ENCODE measurements at places on chromosomes 7 and 10. TPM values are rescaled to one million over a fixed set of nuclear protein-coding genes. Genes with fewer than 3 reads are reported as not detected.

DNA sequence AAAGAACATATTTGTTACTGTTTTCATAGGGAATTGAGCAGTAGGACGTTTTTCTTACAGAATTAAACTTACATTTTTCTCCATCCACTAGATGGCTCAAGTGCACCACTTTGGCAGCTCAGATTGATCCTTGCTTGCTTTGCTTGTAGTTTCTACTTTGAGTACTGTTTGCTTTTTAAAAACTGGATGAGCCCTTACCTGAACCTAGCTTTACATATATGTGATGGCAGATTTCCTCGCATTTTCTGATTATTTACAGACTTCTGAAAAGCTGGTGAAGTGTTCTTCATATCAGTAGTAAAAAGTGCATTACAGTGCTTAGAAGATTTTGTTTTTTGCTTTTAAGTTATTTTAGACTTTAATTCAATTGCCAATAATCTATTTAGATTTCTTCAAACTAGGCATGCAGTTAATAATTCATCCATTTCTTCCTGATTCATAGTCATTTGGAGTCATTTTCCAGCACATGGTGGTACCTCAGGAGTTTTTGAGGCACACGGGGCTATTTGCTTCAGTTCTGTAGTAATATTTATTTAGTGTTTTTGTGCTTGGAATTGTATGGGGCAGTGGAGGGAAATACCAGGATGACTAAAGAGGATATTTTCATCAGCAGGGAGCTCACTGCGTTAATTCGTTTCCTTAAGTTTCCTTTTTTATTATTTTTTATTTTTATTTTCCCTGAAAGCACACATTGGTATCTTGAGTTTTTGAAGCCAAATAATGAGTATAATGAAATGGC lies 57.3 kb downstream of the MAPK8 start:
- no peak overlapping the region for H3K27ac ChIP-seq
- H3K4me3 ChIP-seq: no peak overlapping the region
- H3K4me1 ChIP-seq: no peaks in the 10 kb centered on the region
- H3K36me3 ChIP-seq: no peaks in the 10 kb centered on the region
- H3K27me3 ChIP-seq: no peaks in the 10 kb centered on the region

- H3K27ac ChIP-seq: no peak overlapping the region
- no peaks in the 10 kb centered on the region for H3K27me3 ChIP-seq
- no peak overlapping the region for H3K4me3 ChIP-seq
- peaks cover 19% of the 10 kb centered on the region for H3K4me1 ChIP-seq
- H3K36me3 ChIP-seq: peaks cover 10% of the 10 kb centered on the region
- DNase-seq: no peak
Measured at GRCh38 chr7:47501406-47501805, 80.5 kb downstream of the TNS3 start.

GRCh38 chr7:107613948-107614347 lies 33.9 kb downstream of the BCAP29 start:
- H3K4me3 ChIP-seq: no peak overlapping the region
- H3K4me1 ChIP-seq: no peaks in the 10 kb centered on the region
- DNase-seq: no peak
- no peaks in the 10 kb centered on the region for H3K36me3 ChIP-seq
- no peak overlapping the region for H3K27ac ChIP-seq

DNA sequence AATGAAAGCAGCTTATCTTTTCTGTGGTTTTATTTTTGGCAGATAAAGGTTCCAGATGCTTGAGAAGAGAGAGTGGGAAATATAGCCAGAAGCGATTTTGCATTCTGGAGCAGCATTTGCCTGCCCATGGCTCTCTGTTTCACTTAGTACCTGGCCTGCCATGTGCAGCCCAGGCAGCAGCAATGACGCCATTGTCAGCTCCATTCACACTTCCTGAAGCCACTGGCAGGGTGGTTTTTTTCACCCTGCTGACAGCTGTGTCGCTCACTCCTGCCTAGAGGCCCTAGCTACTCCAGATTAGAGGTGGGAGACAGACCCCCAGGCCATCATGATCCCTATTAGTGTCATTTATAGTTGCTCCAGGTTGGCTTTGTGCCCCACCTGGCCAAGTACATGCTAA lies 30.1 kb upstream of the NEUROD6 start:
- no peaks in the 10 kb centered on the region for H3K27me3 ChIP-seq
- H3K4me1 ChIP-seq: no peaks in the 10 kb centered on the region
- no peaks in the 10 kb centered on the region for H3K36me3 ChIP-seq
- DNase-seq: no peak
- no peak overlapping the region for H3K27ac ChIP-seq
- H3K4me3 ChIP-seq: no peak overlapping the region

DNA sequence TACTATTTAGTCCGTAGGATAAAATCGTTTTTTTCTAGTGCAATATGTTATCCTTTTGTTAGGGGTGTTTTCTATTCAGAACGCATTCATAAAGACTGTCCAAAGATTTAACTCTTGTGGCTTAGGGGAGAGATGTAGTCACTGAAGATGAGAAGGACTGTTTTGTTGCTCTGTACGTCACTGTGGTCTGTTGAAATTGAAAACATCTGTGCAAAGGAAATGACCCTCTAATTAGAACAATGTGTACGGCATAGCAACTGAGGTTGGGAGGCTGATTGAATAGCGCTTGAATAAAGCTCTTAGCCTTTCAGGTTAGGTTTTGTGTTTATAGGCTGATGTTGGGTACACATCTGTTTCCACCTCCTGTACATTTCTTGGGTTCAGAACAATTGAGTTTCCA lies 453.4 kb upstream of the AKR1E2 start:
- H3K27me3 ChIP-seq: no peaks in the 10 kb centered on the region
- no peaks in the 10 kb centered on the region for H3K36me3 ChIP-seq
- H3K4me3 ChIP-seq: no peak overlapping the region
- H3K27ac ChIP-seq: no peak overlapping the region
- no peak for DNase-seq

- no peak overlapping the region for H3K27ac ChIP-seq
- no peak for DNase-seq
- no peak overlapping the region for H3K4me3 ChIP-seq
- H3K36me3 ChIP-seq: no peaks in the 10 kb centered on the region
- no peaks in the 10 kb centered on the region for H3K27me3 ChIP-seq
Measured at GRCh38 chr7:84906889-84907288, 280.0 kb downstream of the SEMA3D start.

GRCh38 chr10:42428534-42428933 lies 209.8 kb downstream of the ZNF33B start:
- H3K27ac ChIP-seq: no peak overlapping the region
- H3K4me3 ChIP-seq: no peak overlapping the region
- H3K36me3 ChIP-seq: no peaks in the 10 kb centered on the region
- no peaks in the 10 kb centered on the region for H3K27me3 ChIP-seq
- DNase-seq: no peak

GRCh38 chr7:81845744-81846241 lies 75.9 kb upstream of the HGF start:
- no peaks in the 10 kb centered on the region for H3K27me3 ChIP-seq
- no peaks in the 10 kb centered on the region for H3K36me3 ChIP-seq
- no peaks in the 10 kb centered on the region for H3K4me1 ChIP-seq
- DNase-seq: no peak
- H3K27ac ChIP-seq: peak overlapping the region; percentile 52

DNA sequence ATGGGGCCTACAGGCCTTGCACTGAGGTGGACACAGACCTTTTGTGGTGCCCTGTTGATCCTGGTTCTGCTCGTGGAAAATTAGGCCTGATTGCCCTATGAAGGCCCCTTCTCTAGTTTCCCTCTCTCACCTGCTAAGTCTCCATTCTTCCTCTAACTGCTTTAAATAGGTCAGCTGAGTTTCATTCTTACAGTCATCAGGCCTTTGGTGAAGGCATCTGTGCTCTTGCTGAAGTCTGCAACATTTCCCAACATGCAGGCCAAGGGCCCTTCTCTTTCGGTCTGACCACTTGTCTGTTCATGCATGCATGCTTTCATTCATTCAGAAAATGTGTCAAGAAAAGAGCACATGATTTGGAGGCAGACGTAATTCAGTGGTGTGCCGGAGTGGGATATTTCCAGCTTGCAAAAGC lies 244.0 kb downstream of the BUB3 start:
- peaks cover 5% of the 10 kb centered on the region for H3K4me1 ChIP-seq
- no peak for DNase-seq
- no peaks in the 10 kb centered on the region for H3K27me3 ChIP-seq
- no peak overlapping the region for H3K4me3 ChIP-seq

DNA sequence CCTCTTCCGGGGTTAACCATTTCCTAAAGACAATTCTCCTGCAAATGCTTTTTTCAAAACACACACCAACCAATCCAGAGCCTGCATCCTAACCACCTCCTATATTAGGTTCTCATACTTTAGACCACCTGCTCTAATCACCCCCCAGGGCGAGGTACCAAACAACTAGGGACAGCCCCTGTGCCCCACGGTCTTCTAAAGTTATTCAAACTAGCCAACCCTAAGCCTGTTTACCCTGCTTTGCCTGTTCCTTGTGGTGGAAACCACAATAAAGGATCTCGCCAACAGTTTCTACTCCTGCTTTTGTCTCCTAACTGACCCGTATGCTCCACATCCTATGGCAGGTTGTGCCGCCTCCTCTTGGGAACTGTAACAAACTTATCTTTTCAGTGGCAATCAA lies 21.1 kb downstream of the SP4 start:
- no peaks in the 10 kb centered on the region for H3K36me3 ChIP-seq
- no peaks in the 10 kb centered on the region for H3K27me3 ChIP-seq
- no peak overlapping the region for H3K27ac ChIP-seq
- no peak for DNase-seq
- H3K4me1 ChIP-seq: no peaks in the 10 kb centered on the region
- no peak overlapping the region for H3K4me3 ChIP-seq

DNA sequence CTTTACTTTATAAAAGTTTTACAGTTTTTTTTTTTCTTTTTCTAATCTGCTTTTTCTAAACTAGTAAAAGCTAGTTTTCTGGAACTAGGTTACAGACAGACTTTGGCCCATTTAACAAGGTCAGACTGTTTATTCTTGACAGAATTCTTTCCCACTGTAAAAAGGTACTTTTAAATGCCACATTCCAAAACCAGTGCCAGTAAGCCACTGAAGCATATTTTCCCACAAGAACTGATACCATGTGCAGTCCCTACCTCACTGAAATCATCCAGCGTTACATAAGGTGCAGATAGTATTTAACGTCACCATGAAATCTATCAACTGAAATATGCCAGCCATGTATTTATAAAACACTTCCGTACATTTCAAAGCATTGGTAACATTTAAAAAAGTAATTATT lies 121.6 kb downstream of the CDK6 start:
- DNase-seq: no peak
- no peaks in the 10 kb centered on the region for H3K27me3 ChIP-seq
- no peak overlapping the region for H3K4me3 ChIP-seq
- H3K27ac ChIP-seq: no peak overlapping the region
- no peaks in the 10 kb centered on the region for H3K4me1 ChIP-seq

DNA sequence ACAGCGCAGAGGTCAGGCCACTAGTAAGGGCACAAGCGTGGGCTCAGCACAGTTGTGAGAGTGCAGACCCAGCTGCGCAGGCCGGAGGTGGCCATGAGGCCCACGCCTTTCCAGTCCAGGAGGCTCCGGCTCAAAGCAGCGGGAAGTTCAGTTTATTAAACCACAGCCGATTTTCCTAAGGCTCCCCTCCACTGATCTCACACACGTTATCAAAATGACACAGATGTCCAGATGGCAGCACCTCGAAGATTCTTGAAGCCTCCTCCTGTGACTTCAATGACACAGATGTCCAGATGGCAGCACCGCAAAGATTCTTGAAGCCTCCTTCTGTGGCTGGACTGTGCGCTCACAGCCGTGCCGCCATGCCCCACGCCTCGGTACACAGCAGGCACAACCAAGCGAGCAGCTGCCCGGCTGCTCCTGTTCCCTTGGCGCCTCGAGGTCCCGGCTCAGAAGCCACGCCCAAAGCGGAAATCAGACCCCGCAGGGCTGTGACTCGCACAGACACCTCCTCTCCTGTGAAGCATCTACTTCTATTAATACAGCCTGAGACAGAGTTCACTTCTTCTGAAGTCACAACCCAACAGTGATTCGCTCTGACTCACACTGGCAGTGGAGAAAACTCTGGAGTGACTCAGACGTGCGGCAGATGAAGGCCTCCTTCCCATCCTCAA lies 122.7 kb downstream of the MAD1L1 start:
- H3K4me3 ChIP-seq: no peak overlapping the region
- peak; percentile 30 for DNase-seq
- no peak overlapping the region for H3K27ac ChIP-seq
- H3K4me1 ChIP-seq: no peaks in the 10 kb centered on the region

GRCh38 chr7:71637578-71637977 lies 505.6 kb downstream of the GALNT17 start:
- H3K4me3 ChIP-seq: no peak overlapping the region
- no peak for DNase-seq
- no peak overlapping the region for H3K27ac ChIP-seq
- H3K4me1 ChIP-seq: no peaks in the 10 kb centered on the region

DNA sequence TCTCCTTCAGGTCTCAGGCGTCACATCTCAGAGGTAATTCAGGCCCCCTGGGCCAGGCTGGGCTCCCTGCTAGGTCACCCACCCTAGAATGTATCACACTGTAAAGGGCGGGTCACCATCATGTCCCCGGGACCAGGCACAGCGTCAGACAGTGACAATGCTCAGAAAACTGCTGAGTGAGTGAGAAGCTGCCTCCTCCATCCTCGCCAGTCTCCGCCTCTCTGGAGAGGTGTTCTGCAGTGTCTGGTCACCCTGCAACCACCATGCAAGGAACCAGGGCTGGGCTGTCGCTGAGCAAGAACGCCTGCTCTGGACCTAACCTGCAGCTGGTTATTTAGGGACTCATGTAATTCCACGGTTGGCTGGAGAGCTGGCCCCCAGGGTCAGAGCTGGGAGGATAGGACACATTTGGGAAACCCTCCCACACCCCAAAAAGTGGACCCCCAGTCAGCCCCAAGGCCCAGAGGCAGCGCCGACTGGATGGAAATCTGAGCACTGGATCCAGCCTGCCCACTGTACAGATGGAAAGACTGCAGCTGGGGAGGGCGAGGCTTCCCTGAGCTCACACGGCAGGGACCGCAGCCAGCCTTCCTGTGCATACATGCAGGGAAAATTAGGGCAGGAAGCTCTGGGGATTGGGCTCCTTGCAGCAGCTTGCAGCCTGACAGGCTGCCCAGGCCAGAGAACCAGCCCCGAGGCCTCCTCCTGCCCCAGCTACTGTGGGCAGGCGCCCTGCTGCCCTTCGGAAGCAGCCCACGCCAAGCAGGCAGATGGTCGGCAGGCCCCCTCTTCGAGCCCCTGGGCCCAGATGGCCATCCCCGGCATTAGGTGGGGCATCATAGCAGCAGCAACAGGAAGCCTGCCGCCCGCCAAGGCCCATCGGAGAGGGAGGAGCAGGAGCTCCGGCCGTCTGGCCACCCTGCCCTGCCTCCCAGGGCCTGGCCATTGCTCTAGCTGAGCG lies 105.4 kb upstream of the ZMIZ1 start:
- H3K27me3 ChIP-seq: no peaks in the 10 kb centered on the region
- H3K27ac ChIP-seq: no peak overlapping the region
- no peak overlapping the region for H3K4me3 ChIP-seq
- H3K36me3 ChIP-seq: no peaks in the 10 kb centered on the region

Gene GPR146
- 5.9 TPM for total RNA-seq

Gene ADRA2A
- total RNA-seq: 5.6 TPM

Gene TLL2
- not detected for total RNA-seq

Gene CTAGE6
- total RNA-seq: 1.7 TPM

Gene NEUROD6
- total RNA-seq: not detected

Gene ZNF488
- total RNA-seq: 4.1 TPM

Gene RSPH10B
- 3.1 TPM for total RNA-seq

Gene PTEN
- total RNA-seq: 107 TPM

Gene ASAH2
- total RNA-seq: 52.2 TPM

Gene STAG3
- 3.5 TPM for total RNA-seq

Gene NUTM2E
- not detected for total RNA-seq

Gene MLXIPL
- 130 TPM for total RNA-seq

Gene HMX3
- total RNA-seq: 1.1 TPM

Gene TAS2R39
- total RNA-seq: not detected
